Stimulated activated CD4-positive, alpha-beta T cell treated with anti-CD3 and anti-CD28 coated beads, Interleukin-12 subunit alpha, Interleukin-12 subunit beta, amount 100 ng/mL, for 24 hours (primary cell): ENCODE measurements at places on chromosomes 11 and 22.

DNA sequence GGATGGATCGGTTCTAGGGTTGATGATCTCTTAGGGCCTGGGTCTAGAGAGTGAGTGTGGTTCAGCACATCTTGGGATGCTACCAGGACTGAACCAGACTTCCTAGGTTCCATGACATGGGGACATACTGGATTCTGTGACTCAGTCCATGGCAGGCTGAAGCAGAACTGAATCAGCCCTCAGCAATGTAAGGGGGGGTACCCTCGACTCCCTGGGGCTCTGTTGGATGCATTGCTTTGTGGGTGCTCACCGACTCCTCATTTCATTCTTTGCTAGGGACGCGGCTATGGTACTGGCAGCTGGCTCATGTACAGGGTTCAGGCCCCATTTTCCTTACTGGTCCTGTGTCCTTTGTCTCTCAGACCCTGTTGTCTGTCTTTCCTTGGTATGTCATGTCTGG lies 733 bp upstream of the GRAMD1B start:
- no peak for DNase-seq

DNA sequence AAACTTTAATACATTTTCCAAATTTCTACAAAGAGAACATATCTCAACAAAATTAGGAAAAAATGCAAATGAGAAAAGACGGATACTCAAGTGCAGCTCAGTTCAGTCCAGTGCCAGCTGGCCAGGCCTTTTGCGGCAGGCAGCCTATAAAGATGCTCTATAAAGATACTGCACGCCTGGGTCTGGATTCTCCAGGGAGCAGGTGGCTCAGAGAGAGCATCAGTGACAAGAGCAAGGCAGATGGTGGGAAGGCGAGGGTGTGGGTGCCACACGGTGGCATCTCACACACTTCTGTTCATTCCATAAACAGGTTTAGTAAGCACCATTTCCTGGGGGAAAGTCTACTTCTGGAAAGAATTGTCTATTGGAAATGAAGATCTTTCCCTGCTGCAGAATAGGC lies 18.1 kb upstream of the SCN3B start:
- no peak for DNase-seq

GRCh38 chr22:34966980-34967565 lies 98.9 kb upstream of the ISX start:
- no peak for DNase-seq

DNA sequence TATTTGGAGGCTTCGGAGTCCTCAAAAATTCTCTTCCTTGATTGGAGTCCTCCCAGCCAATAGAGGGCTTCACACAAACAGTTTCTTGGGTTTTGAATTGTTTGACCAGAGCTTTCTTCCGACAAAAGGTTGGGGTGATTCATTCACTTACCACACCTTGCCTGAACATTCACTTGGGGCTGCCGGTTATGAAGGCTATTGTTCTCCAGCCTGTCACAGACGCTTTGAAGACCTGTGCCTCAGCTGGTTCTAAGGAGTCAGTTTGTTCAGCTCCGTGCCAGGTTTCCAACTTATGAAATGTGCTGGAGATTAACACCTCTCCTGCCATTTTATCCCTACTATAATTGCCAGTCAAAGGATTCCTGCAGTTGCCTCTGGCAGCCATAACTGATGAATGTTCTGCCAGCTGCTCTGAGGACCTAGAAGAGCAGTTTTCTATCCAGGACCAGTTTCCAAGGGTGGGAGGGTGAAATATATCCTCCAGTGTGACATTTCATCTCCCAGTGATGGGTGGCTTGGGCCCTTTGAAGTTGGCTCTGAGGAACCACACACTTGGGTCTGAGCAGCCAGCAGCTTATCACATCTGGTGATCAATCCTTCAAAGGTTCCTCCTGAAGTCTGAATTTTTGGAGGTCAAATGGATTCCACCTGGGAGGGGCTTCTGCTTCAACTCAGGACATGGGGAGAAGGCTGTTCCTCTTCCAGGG lies 31.4 kb downstream of the LIMK2 start:
- DNase-seq, result no peak

GRCh38 chr11:10109806-10110205 lies 184.2 kb downstream of the SBF2 start:
- DNase-seq, result no peak

DNA sequence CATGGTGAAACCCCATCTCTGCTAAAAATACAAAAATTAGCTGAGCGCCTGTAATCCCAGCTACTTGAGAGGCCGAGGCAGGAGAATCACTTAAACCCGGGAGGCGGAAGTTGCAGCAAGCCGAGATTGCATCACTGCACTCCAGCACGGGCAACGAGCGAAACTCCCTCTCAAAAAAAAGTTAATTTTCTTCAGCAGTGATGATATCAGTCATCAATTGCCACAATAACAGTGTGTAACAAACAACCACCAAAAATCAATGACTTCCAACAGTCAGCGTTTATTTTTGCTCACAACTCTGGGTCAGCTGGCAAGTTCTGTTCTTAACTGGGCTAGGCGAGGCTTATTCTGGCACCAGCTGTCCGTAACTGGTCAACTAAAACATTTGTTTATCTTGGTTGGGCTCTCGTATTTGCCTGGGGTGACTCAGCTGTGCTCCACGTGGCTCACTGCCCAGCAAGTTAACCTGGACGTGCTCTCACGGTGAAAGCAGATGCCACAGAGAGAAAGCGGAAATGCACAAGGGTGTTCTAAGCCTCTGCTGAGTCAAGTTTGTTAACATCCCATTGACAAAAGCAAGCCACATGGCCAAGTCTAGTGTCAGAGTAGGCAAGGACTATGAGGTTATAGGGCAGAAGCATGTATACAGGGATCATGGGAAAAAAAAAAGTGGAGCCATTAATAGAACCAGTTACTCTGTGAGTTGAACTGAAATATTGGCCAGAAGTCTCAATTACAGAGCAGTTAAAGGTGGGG lies 52.1 kb downstream of the LHFPL7 start:
- no peak for DNase-seq

DNA sequence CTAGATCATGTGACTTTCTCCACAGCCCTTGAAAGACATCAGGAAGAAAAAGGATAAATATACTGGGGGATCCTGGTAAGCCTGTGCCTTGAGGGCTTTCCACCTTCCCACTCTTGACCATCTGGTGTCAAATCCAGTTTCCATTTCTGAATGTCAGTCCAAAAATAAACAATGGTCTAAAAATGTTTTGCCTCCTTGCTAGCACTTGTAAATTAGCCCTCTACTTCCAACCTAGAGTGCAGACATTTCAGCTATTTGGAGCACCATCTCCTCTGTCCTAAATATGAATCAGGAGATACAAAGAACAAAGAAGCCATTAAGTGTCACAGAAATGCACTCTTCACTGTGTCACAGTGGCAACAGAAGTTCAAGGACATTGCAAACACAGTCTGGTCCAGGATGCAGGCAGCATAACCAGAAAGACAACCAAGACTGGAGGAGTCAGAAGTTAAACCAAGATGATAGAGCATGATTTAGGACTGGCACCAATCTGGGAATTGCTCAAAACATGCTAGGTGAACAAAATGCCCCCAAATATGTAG lies 88.1 kb downstream of the CCDC34 start:
- no peak for DNase-seq

GRCh38 chr11:124842305-124842704 lies 22.9 kb upstream of the ROBO3 start:
- DNase-seq, result no peak

- DNase-seq, result no peak
Measured at GRCh38 chr11:2746401-2747247, 46.8 kb upstream of the KCNQ1OT1 start.
